ENCODE measurements at places on chromosomes 1 and 21. TPM values are rescaled to one million over a fixed set of nuclear protein-coding genes. Genes with fewer than 3 reads are reported as not detected.

GRCh38 chr1:111656086-111657017, 36.8 kb downstream of the RAP1A start:
- DNase-seq = peak; percentile 57

DNA sequence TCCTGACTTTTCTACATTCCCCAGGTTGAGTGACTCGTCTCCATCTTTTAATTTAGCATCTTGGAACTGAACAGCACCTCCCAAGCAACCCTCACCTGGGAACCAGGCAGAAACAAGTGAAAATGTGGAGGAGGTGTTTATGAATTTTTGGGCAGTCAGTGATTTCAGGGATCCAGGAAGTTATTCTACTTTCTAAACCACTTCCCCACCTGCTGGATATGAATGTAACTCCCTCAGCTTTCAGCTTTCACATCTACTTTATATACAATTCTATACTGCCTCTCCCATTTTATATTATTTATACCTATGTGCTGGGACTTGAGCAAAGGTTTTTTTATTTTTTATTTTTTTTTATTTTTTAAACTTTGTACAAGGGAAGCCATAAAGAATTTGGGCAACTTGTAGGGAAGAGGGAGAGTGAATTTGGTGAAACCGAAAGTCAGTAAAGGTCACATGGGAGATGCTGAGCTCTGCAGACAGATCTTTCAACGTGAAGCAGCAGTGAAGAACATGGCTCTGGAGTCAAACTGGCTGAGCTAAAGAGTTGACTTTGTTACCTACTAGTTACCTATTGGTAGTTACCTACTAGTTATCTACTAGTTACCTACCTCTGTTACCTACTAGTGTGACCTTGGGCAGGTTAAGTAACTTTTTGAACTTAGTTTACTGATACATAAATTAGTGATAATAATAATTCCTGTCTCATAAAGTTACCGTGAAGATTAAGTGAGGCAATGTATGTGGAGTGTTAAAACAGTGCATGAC, 45.5 kb downstream of the DDR2 start:
- DNase-seq = no peak

DNA sequence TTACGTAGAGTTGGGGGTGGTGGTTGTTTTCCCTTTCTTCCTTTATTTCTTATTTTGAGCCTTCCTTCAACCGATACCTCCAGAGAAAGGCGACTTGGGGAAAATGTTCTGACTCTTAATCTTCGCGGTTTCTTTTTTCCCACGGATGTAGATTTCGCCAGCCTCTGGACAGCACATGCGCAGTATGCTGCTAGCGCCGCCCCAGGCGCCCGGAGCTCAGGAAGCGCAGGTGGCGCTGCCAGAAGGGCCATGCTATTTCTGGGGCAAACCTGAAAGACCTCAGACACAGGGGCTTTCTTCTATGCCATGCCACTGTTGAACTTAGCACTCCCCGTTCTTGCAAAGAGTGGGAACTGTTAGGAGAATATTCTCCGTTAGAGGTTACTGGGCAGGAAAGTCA, 392.1 kb downstream of the KIF26B start:
- DNase-seq = no peak

GRCh38 chr1:182629499-182630096, 25.4 kb upstream of the RGS16 start:
- no peak for DNase-seq

GRCh38 chr1:220921498-220921897, 42.3 kb downstream of the HLX start:
- DNase-seq = no peak

DNA sequence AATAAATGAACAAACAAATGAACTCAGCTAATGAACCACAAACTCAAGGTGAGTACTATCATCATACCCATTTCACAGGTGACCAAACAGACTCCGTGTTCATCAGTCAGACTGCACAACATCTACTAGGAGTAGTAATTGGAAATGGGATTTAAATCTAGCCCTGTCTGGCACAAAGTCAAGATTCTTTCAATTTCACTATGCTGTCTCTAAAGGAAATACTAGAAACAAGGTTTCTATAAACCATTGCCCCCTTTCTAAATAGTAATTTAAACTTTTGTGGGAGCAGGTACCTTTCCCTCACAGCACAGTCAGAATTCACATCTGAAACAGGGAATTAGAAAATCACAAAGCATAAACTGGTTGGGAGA, 160.3 kb downstream of the TGFBR3 start:
- DNase-seq = no peak

- peak; percentile 6 for DNase-seq
Measured at GRCh38 chr1:19153169-19153568, 56.9 kb downstream of the UBR4 start.

- no peak for DNase-seq
Measured at GRCh38 chr21:20108016-20108415, 890.2 kb upstream of the NCAM2 start.

DNA sequence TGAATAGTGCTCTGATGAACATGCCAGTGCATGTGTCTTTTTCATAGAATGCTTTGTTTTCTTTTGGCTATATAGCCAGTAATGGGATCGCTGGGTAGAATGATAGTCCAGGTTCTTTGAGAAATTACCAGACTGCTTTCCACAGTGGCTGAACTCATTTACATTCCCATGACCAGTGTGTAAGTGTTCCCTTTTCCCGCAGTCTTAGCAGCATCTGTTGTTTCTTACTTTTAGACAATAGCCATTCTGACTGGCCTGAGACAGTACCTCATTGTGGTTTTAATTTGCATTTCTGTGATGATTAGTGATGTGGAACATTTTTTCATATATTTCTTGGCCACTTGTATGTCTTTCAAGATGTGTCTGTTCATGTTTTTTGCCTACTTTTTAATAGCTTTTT, 784.5 kb downstream of the USP25 start:
- no peak for DNase-seq

DNA sequence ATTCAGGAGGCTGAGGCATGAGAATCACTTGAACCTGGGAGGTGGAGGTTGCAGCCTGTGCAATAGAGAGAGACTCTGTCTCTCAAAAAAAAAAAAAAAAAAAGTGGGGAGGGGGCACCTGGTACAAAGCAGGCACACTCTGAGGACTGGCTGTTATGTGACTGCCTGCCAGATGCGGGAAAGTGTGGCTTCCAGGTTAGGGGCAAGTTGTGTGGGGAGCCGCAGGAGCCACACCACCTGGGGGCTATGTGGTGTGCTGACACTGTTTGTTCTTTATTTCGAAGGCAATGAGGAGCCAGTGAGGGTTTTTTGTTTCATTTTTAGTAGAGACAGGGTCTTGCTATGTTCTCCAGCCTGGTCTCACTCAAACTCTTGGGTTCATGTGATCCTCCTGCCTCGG, 5.7 kb downstream of the THEMIS2 start:
- no peak for DNase-seq

GRCh38 chr1:22728751-22729399, 18.2 kb downstream of the EPHB2 start:
- DNase-seq = peak; percentile 56

DNA sequence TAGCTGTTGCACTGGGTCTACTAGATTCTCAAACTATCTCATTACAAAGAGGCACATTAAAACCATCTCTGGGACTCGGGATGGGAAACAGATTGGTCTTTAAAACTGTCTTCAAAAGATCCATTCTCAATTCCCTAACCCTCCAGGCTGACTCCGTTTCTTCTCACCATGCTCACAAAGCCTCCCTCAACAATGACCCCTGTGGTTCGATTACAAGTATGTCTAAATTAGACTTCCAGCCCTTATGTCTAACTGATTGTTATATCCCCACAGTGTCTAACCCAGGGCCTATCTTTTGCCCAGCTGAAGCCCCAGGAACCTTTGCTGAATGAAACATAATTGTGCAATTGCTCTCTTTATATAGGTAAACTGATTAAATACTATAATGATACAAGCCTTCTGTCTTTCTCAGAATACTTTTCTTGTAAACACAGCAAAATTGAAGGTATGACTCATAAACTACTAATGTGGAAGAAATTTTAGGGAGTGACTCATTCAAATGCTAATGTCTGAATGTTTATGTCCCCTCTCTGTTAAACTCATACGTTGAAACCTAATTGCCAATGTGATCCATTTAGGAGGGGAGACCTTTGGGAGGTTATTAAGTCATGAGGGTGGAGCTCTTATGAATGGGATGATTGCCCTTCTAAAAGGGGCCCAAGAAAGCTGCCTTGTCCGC, 65.6 kb upstream of the DAB1 start:
- DNase-seq = no peak

DNA sequence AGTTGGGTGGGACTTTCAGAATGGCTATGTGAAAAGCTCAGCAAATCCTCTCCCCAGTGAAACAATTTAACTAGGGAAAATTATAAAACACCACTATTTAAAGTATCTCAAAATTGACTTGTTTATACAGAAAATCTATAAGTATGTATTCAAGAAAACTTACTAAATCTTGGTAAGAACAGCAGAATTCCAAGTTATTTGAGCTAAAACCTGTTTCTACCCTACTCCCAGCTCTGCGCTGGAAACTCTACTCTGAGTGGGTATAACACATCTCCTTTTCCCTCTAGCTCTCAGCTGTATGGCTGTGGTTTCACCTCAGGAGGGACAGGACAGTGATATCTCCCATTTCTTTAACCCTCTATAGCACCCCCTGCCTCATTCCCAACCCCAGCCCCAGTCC, 295.2 kb upstream of the POGK start:
- DNase-seq = no peak

DNA sequence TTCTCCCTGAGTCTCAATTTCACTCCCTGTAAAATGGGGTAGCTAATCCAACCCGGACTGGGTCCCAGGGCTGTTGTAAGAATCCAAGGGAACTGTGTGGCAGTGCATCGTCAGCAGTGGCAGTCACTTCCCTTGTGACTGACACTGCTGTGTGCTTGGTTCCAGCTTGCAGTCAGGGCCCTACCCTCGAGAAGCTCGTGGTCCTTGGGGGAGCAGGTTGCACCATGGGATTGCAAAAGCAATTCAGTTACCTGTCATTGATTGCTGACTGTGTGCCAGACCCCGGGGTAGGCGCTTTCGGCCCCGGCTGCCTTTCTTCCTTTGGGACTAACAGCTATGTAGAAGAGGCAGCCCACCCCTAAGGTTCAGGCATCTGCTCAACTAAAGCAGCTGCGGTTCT, 2.9 kb downstream of the PTPRF start:
- no peak for DNase-seq

DNA sequence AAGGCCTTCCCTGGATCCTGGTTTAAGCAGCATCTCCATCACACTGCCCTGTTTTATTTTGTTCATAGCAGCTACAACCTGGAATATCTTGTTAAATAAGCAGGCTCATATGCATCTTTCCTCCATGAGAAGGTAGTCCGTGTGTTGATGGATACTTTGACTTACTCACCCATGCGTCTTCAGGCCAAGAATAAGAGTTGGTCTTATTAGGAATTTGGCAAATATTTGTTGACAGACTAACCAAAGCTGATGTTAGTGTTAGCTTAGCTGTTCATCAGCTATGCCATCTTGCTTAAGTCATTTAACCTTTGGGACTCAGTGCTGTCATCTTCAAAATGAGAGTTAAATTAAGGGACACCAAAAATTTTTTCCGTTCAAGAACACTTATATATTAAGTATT, 59.2 kb downstream of the SASS6 start:
- no peak for DNase-seq

- peak; percentile 65 for DNase-seq
Measured at GRCh38 chr1:155006601-155007101, 4.0 kb downstream of the ZBTB7B start.

GRCh38 chr21:38119793-38120192, 137.0 kb upstream of the KCNJ15 start:
- no peak for DNase-seq

- peak; percentile 88 for DNase-seq
Measured at GRCh38 chr1:18820791-18821641, 38.4 kb downstream of the TAS1R2 start.

GRCh38 chr1:34002810-34003209, 138.9 kb downstream of the HMGB4 start:
- DNase-seq = peak; percentile 20

DNA sequence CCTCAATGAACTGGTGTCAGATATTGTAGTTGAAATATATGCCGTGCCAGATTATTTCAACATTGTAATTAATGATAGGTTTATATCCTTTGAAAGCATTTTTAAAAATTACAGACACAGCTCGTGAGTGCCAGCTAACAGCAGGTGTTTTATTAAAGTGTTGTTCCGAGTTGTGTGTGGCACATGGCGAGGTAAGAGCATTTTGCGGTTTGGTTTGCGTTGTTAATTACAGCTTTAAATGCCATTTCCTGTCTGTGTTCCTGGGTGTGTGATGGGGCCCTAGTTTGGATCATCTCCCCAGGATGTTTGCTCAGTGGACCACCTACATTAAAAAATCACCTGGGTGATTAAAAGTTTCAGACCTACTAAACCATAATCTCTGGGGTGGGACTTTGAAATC, 97.4 kb downstream of the PRDM2 start:
- no peak for DNase-seq

- no peak for DNase-seq
Measured at GRCh38 chr1:14740016-14740415, 141.5 kb downstream of the KAZN start.

DNA sequence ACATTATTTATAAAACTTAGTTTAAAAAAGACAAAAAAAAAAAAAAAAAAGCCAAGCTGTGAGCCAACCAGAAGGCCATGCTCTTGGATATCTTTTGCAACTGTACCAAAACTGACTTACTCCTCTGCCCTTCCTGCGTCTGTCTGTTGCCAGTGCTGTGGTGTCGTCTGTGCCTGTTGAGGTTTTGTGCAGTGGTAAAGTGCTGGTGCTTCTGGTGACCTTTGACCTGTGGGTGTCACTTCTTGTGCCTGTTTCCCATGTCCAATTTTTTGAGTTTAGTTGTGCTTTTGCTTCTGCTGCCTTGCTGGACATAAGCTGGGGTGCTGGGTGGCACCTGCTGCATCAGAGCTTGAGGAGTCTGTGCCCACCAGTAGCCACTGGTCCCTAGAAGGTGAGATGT, 41.4 kb downstream of the RNF187 start:
- DNase-seq = no peak

DNA sequence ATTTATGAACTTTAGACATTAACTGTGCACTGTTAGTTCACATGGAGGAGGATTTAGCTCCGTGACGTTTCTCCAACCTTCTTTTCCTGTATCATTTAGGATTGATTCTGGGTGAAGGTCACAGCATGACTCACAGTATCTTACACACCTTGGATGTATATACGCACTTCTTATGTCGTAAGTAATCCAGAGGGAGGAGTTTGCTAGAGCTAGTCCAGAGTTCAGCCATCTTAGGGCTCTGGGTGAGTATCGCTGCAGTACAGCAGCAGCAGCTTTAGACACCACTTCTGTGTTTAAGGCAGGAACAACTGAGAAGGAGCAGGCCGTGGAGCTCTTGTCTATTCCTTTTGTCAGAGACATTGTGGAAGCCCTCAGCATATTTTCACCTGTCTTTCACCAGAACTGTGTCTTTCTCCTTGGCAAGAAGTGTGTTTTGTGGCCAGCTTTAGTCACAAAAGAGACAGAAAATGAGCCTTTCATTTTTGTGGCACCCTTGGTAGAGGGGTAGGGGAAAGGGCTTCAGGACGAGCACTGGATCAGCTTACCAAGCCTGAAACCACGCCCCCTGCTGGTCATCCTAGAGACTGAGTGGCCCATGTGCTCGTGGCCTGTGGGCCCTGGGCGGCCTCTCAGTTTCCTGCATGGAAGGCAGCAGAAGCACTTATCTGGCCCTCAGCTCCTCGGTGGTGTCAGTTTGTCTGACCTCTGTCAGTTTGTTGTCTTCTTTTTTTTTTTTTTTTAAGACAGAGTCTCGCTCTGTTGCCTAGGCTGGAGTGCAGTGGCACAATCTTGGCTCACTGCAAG, 64.0 kb downstream of the ADARB1 start:
- DNase-seq = peak; percentile 92

GABRD gene
- 2.8 TPM for total RNA-seq

CCDC17 gene
- 1.0 TPM for total RNA-seq

CSF1 gene
- total RNA-seq = 6.3 TPM

OR2T6 gene
- total RNA-seq = not detected

COL11A1 gene
- 19.2 TPM for total RNA-seq

MPC2 gene
- 21.6 TPM for total RNA-seq

SPRR1A gene
- not detected for total RNA-seq

SELENBP1 gene
- 13.4 TPM for total RNA-seq

Data from GM23338 (cell line).